ENCODE measurements at places on chromosomes 3 and 15. TPM values are rescaled to one million over a fixed set of nuclear protein-coding genes. Genes with fewer than 3 reads are reported as not detected.

DNA sequence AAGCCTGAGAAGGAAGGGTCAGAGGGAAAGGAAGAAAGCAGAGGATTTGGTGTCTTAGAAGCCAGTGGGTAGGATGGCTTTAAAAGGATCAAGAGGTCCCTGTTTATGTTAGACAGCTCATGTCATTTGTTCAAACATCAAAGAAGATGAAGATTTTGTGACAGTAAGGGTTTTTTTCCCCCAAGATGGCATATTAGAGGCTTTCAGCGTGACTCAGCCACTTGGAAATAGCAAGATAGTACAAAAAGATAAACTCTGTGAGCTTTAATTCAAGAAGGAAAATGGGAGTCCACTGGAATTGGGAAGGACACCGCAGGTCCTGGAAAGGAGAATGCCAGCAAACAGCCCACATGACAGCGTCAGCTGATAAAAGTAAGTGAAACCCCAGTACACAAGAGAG is 467.1 kb upstream of the THBS1 start:
- DNase-seq, result no peak

The MRPL3 gene
- total RNA-seq, result 110 TPM

The GAP43 gene
- not detected for total RNA-seq

GRCh38 chr15:91885054-91885453 is 31.5 kb downstream of the SLCO3A1 start:
- DNase-seq, result no peak

The KIAA1143 gene
- 27.1 TPM for total RNA-seq

DNA sequence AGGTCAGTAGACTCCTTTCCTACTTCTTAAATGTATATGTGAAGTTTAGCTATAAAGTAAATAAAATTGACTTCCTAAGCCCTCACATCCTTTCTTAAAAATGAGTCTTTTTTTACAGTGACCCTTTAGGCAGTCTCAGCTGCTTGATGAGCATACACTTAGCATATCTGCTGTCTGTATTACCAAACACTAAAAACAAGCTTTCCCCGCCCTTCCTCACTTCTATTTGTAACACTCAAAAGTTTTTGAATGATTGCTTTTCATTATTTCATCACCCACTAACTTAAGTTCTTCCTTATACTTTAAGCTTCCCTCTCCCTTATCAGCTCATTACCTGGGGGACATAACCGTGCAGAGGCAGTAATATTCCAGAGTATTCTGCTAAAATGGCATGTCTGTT is 89.4 kb downstream of the PLOD2 start:
- no peak for DNase-seq

The CLDN1 gene
- total RNA-seq, result 1.6 TPM
